ENCODE measurements at places on chromosomes 11 and 22.

- no peak for DNase-seq
Observed at GRCh38 chr22:38033522-38034277, 23.5 kb upstream of the PICK1 start.

DNA sequence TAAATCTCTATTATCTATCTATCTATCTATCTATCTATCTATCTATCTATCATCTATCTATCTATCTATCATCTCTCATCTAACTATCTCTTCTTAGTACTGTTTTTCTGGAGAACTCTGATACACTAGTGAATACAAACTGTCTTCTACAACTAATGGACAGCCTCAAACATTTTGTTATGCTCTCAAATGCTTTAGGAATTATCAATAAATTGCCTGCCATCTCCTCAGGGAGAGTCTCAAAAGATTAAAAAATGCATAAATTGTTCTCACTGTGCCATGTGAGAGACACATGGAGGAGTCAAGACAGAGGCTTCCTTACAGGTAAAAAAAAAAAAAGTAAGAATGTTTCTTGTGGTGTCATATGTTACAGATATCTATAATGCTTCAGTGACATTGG, at the start of gene OR8K3:
Gene OR8K3 (plus strand): TSS at position 301 of the 400 bp plus-strand sequence. CDS start 3,163 bp downstream, outside the sequence.
- DNase-seq: no peak

DNA sequence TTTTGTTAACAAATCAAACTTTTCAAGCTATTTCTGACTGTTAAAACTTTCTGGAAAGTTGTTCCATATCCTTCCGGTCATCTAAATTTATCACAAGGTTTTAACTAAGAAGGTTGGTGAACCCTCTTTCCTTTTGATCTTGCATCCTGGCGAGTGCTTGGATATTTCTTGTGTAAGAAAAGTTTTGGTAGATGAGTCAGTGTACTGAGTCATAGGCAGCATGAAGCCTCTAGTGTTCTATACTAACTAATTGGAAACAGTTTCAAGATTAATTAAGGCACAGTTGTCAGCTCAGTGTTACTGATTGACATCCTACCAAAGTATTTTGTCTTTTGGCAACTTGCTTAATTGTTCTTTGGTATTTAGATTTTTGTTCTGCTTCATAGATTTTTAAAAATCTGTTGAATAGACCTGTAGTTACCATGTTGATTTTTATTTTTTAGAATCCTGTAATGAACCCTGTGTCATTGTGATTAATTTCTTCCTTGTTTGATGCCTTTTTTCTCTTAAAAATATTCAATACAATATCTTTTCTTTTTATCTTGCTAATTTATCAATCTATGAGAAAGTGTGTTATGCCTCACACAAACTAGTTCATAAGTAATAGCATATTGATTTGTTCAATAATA, 38.0 kb downstream of the METTL15 start:
- DNase-seq: no peak

DNA sequence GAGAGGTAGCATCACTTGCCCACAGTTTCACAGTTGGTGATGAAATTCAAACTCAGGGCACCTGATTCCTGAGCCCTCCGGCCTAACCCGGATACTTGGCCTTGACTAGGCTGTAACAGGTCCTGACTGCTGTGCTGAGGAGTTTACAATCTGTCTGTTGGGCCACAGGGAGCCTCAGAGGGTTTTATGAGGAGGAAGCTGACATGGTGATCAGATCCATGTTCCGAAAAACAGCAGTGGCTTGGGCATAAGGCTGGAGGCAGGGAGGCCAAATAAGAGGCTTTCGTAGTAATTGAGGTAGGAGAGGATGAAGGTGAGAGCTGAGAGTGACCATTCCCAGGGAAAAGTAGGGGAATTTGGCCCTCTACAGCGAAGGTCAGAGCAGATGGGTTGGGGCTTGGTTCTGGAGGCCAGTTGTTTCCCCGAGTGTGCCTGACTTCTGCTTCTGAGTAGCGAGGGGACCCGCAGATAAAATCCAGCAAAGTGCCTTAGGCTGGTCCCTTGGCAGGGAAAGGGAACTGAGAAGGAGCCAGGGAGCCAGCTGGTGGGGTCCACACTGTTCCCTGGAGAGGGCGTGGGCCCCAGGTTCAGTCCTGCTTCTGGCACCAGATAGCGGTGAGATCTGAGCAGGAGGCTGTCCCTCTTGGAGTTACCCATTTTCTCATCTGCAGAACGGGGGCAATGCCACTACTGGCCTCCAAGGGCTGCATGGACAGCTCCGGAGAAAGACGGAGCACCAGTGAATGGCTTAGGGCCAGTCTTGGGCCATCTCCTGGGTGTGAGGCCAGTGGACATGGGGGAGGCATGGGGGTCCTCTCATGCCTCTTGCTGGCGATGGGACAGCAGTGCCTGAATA, 6.5 kb downstream of the PRDM11 start:
- DNase-seq: no peak

DNA sequence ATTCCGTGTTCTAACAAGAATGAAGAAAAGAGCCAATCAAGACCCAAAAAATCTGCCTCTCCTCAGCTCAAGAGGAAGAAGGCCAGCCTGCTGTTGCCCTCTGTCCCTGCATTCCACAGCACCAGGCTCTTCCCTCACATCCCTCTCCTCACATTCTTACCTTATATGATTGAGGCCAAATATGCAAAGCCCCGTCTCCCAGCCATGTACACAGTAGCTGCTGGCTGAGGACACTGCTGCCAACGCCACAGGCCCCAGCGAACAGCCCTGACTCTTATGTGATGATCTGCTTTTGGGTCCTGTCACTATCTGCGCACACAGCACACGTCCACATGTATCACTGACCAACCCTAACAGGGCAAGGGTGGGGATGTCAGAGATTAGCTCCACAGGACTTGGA, 60.2 kb downstream of the MICAL3 start:
- no peak for DNase-seq

- DNase-seq: no peak
Observed at GRCh38 chr11:83140691-83141455, 16.1 kb upstream of the PCF11 start.

- DNase-seq: no peak
Observed at GRCh38 chr22:41243361-41243760, 2.6 kb upstream of the CHADL start.

- DNase-seq: no peak
Observed at GRCh38 chr22:22691716-22692701, 47.6 kb downstream of the GGTLC2 start.

DNA sequence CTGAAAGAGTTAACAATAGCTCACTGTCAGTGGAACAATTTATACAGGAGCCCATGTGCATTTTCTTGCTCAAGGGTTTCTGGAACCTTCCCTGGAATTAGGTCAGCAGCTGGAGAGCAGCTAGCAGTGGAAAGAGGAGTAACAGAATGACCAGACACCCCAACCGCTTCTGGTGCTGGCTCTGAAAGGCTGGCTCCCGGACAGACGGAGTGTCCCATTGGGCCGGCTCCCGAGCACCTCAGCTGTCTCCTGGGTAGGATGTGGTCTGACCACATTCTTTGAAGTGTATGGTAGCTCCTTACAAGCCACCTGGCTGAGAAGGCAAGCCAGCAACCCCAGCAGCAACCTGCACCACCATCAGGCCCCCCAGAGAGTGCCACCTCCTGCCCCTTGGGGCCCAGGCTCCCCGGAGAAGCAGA, 44.7 kb downstream of the ABTB2 start:
- DNase-seq: no peak

GRCh38 chr11:130168105-130168504, 8.5 kb downstream of the ST14 start:
- no peak for DNase-seq

DNA sequence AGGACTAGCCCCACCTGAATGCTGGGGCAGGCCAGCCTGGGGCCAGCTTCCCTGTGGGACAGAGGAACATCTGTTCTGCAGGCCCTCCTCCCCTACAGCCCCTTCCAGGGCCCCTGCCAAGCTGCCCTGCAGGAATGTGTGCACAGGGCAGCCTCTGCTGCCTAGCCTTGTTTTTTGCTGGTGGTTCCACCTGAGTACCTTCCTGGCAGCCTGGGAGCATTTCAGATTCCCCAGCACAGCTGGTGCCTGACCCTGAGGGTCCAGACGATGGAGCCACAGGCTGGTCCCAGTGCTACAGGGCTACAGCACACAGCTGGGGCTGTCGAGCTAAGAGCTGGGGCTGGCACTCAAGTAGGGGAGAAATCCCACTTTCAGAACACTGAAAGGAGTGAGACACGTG, 22.3 kb upstream of the GPR83 start:
- DNase-seq: no peak

DNA sequence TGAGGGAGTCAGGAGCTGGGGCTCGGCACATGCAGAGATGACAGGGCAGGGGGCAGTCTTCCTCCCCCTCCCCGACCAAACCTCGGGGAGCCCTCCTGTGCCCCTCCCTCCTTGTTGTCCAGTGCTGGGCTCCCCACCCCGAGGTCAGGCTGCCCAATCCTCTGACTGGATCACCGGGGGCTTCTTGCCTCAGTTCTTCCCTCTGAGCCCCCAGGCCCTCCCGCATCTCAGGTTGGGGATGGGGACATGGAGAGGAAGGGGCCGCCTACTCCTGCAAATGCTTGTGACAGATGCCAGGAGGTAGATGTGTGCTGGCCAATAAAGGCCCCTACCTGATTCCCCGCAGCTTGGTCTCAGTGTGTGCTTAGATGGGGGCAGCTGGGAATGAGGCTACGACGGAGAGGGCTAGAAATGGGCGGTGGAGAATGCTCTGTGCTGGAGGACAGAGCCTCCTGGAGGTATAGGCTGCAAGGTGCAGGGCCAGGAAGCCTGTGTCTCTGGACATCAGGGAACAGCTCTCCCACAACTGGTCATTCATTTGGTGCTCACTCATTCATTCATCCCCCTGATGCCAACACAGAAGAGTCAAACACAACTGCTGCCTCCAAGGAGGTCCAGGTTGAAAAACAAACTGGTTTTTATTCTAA, 8.4 kb downstream of the RHBDD3 start:
- DNase-seq: no peak

DNA sequence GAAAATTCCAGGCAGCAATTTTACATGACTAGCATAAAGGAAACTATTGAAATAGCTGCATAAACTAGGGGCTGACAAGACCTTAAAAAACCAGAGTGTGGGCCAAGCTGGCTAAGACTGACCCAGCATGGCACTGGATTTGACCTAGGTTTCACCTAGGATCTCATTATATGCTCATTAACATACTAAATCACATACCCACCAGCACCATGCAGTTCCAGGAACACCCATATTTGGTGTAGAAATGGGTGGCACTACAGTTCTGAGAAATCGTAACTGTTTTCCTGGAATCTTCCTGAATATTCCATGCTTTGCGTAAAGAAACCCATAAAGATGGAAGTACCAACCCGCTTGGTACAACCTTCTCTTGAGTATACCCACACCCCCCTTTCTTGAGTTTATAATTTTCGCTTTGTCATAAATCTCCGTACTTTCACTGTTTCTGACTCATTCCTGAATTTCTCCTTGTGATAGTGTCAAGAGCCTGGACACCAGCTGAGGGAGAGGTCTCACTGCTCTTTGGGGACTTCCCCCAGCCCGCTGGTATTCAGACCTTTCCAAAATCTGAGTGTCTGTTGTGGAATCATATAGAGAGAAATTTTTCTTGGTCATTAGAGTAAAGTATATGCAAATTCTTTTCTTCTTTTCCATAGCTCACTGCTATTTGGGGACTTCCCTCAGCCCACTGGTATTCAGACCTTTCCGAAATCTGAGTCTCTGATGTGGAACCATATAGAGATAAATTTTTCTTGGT, 55.1 kb downstream of the MTMR3 start:
- DNase-seq: no peak
